GOT3 (cell line): ENCODE measurements at places on chromosomes 1 and 21.

DNA sequence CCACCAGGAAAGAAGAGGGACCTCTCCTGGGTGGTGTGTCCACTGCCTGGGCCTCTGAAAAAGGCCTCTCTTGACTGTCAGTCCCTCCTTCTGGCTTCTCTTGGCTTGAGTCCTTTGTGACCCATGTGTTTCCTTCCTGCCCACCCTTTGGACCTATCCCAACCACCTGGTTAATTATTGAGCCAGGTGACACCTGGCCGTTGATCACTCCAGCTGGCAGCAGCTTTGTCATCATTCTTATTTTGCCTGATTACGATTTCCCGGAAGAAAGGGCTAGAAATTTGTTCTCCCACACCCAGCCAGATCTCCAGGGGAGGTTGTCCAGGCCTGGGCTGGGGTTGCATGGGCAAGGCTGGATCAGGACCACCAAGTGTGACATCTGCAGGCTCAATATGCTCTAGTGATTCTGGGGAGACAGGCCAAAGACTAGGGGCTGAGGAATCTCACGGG lies 24.8 kb downstream of the CSF1 start:
- no peak for DNase-seq

DNA sequence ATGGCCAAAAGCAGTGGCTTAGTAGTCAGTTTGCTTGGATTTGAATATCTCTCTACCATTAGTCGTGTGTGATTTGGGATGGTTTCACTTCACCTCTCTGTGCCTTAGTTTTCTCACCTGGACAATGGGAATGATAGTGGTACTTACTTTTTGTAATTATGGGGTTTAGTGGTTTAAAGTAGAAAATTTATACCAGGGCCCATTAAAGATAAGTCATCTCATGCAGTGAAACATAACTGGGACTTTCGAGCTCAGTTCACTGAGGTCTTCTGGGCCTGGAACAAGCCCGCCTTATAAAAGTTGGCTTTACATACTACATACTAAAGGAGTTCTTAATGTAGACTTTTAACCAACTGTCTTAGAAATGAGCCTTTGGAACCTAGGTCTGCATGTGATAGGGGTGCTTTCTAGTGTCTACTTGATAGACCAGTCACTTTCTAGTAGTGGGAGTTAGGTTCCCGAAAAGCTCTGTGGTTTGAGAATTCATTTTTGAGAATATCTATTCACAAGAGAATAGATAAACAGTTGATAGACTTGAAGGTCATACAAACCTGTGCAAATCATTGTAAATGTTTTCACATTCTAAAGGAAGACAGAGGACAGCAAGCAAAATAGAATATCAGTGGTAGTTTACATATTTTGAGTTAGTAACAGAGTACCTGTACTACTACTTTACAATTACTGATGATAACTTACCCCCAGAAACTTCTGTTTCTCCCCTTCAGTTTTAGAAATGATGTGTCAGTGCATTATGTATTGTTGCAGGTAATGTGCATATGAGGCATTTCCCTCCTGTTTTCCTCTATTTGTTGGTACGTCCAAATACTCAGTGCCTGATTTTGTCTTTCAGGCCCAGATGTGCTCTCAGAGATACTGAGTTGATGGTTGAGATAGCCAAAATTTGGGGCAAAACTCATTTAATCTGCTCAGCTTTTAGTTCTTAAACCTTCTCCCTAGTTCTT lies 48.0 kb downstream of the DYRK1A start:
- DNase-seq, result no peak

DNA sequence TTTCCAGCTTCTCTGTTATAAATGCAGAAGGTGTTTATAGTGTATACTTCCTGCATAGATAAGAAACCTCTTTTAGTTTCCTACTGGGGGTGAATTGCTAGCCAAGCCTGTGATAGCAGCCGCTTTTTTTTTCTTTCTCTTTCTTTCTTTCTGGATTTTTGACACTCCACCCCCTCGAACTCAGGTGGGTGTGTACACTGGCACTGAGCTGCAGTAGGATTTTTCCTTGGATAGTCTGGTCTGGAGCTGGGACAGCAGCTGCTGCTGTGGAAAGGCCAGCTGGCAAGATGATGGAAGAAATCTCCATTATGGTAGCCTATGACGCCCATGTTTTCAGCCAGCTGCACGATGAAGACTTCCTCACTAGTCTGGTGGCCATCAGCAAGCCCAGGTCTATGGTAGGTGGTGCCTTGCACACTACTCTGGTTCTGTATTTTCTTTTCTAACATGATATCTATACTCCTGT lies 122.5 kb upstream of the CACYBP start:
- no peak for DNase-seq

- no peak for DNase-seq
Measured at GRCh38 chr21:27814226-27814625, 847.3 kb upstream of the ADAMTS5 start.

- DNase-seq, result no peak
Measured at GRCh38 chr1:4837752-4838151, 183.3 kb downstream of the AJAP1 start.

GRCh38 chr1:61450454-61450853 lies 274.5 kb downstream of the TM2D1 start:
- no peak for DNase-seq

GRCh38 chr21:33789697-33790096 lies 125.9 kb downstream of the ATP5PO start:
- no peak for DNase-seq

- no peak for DNase-seq
Measured at GRCh38 chr1:213443415-213443814, 392.4 kb downstream of the RPS6KC1 start.

DNA sequence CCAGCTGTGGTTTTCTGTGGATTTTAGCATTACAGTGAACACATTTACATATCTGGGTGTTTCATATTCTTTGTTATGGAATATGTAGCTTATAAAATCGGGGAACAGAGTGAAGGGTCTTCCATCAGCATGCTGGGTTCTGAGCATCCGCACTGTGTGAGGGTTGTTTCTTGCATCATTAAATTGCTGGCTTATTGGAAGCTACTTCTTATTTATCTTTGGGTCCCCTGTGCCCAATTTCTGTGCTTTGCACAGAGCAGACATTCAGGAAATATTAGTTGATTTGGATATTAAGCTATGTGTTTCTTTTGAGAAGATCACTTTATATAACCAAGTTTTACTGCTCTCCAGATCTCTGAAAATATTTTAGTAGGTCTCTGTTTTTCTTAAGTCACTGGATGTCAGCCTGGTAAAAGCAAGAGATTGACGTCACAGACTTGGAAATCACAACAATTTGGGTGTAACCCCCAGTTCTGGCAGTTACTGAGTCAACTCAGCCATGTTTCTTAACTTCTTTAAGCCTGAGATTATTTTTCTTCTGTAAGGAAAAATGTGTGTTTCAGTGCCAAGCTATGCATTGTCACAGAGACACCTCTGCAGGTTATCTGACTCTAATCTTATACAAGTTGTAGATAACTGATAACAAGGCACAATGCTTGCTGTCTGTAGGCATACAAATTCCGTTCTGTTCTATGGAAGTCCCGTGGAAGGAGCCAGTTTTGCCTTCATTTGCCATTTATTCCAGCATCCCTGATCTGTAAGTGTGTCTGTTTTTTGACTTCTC lies 258.3 kb upstream of the KAZN start:
- no peak for DNase-seq

GRCh38 chr1:157700305-157700704 lies 264 bp downstream of the FCRL3 start:
- DNase-seq, result no peak

- DNase-seq, result no peak
Measured at GRCh38 chr1:231036416-231036815, 3.6 kb downstream of the FAM89A start.

GRCh38 chr1:12554521-12555305 lies 63.3 kb downstream of the DHRS3 start:
- DNase-seq, result no peak

DNA sequence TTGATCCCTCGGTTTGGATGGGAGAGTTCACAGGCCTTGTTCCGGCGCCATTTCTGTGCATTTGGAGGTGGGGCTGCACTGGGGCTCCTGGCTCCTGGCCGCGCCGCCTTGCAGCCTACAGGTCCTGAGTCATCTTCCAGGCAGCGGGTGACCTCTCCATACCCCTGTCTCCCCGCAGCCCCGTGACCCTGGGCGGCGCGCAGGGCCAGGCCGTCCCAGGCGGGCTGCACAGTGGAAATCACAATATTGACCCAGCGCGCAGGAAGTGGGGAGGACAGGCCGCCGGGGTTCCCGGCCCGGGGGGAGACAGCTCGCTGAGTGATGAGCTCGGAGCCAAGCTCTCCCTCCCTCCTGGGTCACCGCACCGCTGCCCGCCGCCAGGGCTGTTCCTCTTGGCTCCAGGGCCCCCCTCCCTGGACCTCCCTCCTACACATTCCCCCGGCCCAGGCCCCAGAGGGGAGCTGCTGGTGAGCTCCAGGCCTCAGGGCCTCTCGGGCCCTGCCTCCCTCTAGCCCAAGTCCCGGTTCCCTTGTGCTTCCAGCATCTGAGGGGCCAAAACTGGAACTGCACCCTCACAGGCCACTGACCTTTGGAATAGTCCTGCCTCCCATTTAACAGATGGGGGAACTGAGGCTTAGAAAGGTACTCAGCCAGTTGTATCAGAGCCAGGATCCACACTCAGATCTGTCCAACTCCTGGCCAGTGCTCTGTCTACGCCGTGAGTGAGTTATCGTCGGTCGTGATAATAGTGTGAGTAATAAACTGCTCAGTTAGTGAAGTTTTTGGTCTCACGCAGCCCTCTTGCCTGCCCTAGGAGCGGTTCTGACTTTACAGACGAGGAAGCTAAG lies 142.9 kb upstream of the WNT4 start:
- DNase-seq, result no peak

GRCh38 chr1:57916041-57916440 lies 492.2 kb upstream of the DAB1 start:
- no peak for DNase-seq

- DNase-seq, result no peak
Measured at GRCh38 chr21:42193131-42193671, 25.7 kb upstream of the ABCG1 start.

DNA sequence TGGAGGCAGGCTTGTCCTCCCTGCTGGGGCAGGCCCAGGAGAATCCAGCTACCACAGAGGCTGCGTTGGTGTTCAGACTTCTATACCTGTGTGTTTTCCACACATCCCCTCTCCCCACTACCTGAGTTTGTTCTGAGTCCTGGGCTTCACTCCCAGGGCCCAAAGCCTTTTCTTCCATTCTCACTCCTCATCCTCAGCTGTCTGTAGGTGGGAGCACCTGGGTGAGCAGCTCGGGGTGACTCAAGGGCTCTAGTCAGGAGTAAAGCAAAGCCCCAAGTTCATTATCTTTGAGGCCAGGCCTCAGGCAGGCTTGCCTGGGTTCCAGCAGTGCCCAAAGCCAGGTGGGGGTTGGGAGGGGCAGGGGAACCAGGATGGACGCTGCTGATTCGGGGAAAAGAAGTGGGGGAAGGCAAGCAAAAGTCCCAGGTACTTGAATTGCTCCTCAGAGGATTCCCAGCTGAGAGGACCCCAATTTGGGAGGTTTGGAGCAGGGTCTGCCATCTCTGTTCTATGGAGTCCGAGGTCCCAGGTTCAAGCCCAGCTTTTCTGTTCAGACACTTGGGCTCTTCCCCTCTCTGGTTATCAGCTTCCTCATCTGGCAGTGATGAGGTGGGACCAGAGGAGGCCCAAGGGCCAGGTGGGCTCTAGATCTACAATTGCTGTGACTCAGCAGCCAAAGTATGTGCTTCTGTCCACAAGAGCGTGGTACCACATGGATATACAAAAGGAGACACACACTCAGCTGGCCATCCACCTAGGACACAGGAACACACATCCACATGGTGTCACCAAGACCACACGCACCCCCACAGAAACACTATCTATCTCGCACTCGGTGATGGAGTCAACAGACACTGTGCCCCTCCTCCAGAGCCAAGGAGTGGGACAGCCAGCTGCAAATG lies 5.8 kb upstream of the PTPN7 start:
- no peak for DNase-seq

DNA sequence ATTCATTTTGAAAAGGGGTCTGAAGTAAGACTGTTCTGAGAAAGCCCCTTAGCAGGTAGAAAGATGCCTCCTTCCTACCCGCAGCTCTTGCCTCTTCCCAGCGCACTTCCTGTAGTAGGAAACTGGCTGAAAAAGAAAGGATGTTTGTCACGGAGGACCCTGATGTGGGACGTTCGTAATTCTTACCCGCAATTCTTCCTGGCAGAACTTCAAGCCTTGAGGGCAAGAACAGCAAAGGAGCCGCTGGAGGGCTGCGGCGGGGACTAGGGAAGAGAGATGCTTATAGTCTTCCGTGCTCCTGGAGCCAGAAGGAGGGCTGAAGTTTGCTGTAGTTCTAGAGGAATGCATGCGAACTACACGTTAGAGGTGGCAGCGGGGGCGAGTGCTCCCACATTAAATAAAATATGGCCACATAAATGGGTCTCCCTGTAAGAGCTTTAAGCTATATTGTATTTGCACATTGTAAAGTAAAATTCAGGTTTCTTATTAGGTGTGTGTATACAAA lies 6.3 kb downstream of the C1orf53 start:
- no peak for DNase-seq

DNA sequence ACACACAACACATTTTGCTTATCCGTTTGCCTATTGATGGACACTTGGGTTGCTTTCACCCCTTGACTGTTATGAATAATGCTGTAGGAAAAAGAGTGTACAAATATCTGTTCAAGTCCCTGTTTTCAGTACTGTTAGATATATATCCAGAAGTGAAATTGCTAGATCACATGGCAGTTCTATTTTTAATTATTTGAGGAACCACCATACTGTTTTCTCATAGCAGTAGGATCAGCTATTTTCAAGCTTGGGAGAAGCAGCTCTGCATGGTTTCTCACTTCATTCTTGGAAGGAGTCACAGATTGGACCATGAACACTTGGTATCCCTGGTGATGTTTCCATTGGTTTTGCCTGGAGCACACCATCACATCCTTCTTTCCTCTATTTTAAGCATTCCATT lies 114.4 kb upstream of the ZP4 start:
- no peak for DNase-seq

- no peak for DNase-seq
Measured at GRCh38 chr1:110736900-110737605, 62.3 kb upstream of the KCNA3 start.

GRCh38 chr1:78688697-78689096 lies 39.1 kb downstream of the IFI44 start:
- DNase-seq, result no peak

DNA sequence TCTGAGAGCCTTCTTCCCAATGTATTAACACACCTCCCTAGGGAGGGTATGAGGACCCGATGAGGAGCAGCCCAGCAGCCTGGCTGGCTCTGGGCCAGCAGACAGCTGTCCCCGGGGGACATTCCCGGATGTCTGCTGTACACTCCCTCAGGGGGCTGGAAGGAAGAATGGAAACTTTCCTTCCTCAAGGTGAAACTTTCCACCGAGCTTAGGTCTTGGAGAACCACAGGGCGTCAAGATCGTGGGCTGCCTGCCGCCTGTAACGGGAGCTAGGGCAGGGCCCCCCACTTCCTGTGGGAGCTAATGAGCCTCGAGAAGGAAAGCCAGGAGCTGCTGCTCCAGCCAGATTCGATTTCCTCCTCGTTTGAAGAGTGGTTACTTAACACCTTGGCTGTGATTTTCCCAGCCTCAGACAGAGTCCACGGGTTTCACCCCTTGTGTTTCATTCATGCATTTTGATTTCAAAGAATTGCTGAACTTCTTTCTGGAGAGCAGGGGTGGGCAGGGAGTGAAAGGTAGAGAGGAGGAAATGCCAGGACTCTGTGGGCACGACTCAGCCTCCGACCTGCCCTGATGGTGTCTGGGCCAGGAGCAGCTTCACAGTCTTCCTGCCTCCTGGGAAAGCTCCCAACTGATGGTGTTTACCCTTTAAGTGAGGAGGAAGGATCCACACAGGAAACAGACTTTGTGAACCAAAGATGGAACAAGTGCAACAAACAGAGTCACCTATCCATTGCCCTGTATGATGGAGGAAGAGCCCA lies 29.7 kb downstream of the UBE2T start:
- no peak for DNase-seq

GRCh38 chr1:156148216-156148615 lies 5.2 kb upstream of the SEMA4A start:
- no peak for DNase-seq
